Adrenal gland (tissue), 19 donors: ENCODE measurements at places on chromosomes 7 and 10. TPM values are rescaled to one million over a fixed set of nuclear protein-coding genes. Genes with fewer than 3 reads are reported as not detected.

ATG9B gene
- not detected for total RNA-seq

CACNB2 gene
- 8.0 TPM for total RNA-seq

FXYD4 gene
- total RNA-seq = not detected

CCDC172 gene
- total RNA-seq = not detected

DNA sequence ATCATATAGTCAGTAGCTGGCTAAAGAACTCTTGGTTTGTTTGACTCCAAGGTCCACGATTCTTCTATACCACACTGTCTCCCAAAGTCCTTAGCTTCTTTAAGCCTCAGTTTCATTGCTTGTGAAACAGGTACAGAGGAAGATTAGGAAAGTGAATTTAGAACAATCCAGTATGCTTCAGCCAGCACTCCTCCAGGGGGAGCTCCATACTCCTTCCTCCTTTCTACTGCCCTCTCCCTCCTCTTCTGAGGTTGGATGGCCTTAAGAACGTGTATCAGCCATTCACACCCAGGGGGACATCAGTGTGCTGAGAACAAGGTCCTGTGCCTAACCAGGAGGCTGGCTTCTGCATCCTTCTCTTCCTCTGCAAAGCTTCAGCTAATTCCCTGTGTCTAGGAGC lies 54.8 kb upstream of the CALD1 start:
- H3K36me3 ChIP-seq = no peaks in the 10 kb centered on the region
- DNase-seq = no peak
- H3K27ac ChIP-seq = no peak overlapping the region
- H3K4me3 ChIP-seq = no peak overlapping the region
- no peaks in the 10 kb centered on the region for H3K27me3 ChIP-seq
- no peaks in the 10 kb centered on the region for H3K4me1 ChIP-seq

DNA sequence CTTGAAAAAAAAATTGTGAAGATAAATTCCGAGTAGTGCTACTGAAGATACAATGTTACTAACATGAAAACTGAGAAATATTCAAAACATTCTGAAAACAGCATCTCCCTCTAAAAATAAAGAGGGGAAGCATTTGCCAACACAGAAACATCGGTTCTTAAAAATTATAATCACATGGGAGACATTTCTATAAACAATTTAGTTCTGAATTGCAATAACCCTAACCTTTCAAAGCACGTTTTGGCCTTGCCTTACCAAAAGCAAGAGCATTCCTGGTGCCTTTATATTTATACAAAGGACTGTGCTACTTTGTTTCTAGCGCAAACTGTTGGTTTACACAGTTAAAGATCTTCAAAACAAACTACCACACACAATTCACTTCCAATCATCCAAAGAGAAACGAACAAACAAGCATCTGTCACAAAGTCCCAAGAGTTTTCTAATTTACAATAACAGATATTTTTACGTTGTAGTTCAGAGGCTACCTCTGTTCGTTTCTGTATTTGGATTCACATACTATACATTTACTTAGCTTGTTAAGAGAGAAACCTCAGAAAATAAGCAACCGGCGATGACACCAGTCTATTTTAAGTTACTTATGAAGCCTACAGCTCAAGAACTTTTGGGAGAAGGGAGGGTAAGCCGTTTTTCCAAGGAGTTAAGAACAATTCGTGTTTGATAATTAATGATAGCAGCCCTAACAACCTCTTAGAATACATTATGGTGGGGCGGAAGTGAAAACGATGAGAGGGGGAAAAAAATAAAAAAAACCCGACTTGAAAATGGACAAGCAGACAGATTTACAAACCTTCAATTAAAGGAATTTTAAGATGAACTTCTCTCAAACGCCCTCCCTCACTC lies 1.3 kb downstream of the ABI1 start:
- no peak for DNase-seq
- H3K36me3 ChIP-seq = no peaks in the 10 kb centered on the region
- H3K27ac ChIP-seq = peak overlapping the region; percentile 97

- H3K36me3 ChIP-seq = no peaks in the 10 kb centered on the region
- DNase-seq = no peak
- H3K4me3 ChIP-seq = no peak overlapping the region
- H3K27me3 ChIP-seq = no peaks in the 10 kb centered on the region
- no peak overlapping the region for H3K27ac ChIP-seq
- H3K4me1 ChIP-seq = no peaks in the 10 kb centered on the region
Observed at GRCh38 chr10:15395935-15396334, 24.8 kb upstream of the FAM171A1 start.

- DNase-seq = no peak
- no peak overlapping the region for H3K27ac ChIP-seq
- H3K4me1 ChIP-seq = peaks cover 58% of the 10 kb centered on the region
- H3K36me3 ChIP-seq = peaks cover 19% of the 10 kb centered on the region
- H3K27me3 ChIP-seq = no peaks in the 10 kb centered on the region
Observed at GRCh38 chr7:2521952-2522591, 2.5 kb downstream of the LFNG start.

- H3K4me1 ChIP-seq = no peaks in the 10 kb centered on the region
- no peak for DNase-seq
- no peaks in the 10 kb centered on the region for H3K36me3 ChIP-seq
- no peaks in the 10 kb centered on the region for H3K27me3 ChIP-seq
- no peak overlapping the region for H3K4me3 ChIP-seq
Observed at GRCh38 chr7:22267930-22268615, 88.9 kb downstream of the RAPGEF5 start.

- DNase-seq = no peak
- peaks cover 3% of the 10 kb centered on the region for H3K4me1 ChIP-seq
- H3K27me3 ChIP-seq = no peaks in the 10 kb centered on the region
- no peak overlapping the region for H3K4me3 ChIP-seq
Observed at GRCh38 chr10:33012306-33012705, 54.3 kb upstream of the ITGB1 start.

DNA sequence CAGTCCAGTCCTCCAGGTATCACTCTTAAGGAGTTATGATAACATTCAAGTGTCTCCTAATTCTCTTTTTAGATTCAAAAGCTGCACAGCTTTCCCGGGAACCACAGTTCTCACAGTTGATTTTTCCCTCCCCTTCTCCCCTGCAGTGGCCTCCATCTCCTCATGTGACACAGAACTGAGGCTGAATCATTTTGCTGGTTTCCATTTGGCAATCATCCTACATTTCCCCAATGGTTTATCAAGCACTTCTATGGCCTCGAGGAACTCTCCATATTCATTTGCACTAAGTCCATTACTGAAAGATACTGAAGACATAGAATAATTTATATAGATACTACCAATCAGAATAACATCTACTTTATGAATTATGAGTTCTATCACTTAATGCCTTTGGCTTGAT lies 484.9 kb downstream of the GPAM start:
- no peak for DNase-seq
- no peaks in the 10 kb centered on the region for H3K4me1 ChIP-seq
- H3K27me3 ChIP-seq = no peaks in the 10 kb centered on the region
- no peak overlapping the region for H3K4me3 ChIP-seq

DNA sequence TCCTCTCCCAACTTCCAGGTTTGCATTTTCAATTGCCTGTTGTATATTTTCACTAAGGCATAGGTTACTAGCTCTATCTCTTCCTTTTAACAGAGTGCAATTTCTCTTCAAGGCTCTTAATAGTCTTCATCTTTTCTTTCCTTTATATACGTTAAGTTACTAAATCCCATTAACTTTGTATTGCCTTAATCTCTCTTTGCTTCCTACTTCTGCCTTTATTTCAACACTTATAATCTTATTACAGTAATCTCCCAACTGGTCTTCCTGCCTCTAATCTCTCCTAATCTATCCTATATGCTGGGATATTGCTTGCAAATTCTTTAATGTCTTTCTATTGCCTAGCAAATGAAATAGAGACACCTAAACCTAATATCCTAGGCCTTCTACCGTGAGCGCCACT lies 26.1 kb downstream of the ST7 start:
- H3K27ac ChIP-seq = no peak overlapping the region
- no peak for DNase-seq
- no peaks in the 10 kb centered on the region for H3K36me3 ChIP-seq
- no peaks in the 10 kb centered on the region for H3K27me3 ChIP-seq
- H3K4me3 ChIP-seq = no peak overlapping the region
- no peaks in the 10 kb centered on the region for H3K4me1 ChIP-seq

DNA sequence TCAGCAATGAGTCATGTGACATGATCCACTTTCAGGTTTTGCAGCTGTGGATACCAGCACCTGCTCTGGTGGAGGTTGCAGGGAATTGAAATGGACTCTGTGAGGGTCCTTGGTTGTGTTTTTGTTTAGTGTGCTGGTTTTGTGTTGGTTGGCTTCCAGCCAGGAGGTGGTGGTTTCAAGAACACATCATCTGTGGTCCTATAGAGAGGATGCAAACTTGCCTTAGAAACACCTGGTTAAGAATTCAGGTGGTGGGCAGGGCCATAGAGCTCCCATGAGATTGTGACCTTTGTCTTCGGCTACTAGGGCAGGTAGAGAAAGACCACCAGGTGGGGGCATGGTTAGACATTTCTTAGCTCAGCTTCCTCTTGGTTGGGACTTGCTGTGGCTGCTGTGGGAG lies 59.2 kb upstream of the CYP2C9 start:
- no peaks in the 10 kb centered on the region for H3K36me3 ChIP-seq
- H3K27ac ChIP-seq = no peak overlapping the region
- H3K27me3 ChIP-seq = no peaks in the 10 kb centered on the region
- DNase-seq = no peak
- H3K4me3 ChIP-seq = no peak overlapping the region
- H3K4me1 ChIP-seq = no peaks in the 10 kb centered on the region

- no peak for DNase-seq
- H3K36me3 ChIP-seq = no peaks in the 10 kb centered on the region
- H3K27me3 ChIP-seq = no peaks in the 10 kb centered on the region
- no peak overlapping the region for H3K27ac ChIP-seq
- no peaks in the 10 kb centered on the region for H3K4me1 ChIP-seq
Observed at GRCh38 chr10:120989996-120990598, 138.9 kb downstream of the WDR11 start.

- no peak overlapping the region for H3K4me3 ChIP-seq
- DNase-seq = no peak
- H3K36me3 ChIP-seq = no peaks in the 10 kb centered on the region
- no peaks in the 10 kb centered on the region for H3K27me3 ChIP-seq
- H3K4me1 ChIP-seq = no peaks in the 10 kb centered on the region
Observed at GRCh38 chr10:29508554-29509244, 126.1 kb downstream of the SVIL start.

DNA sequence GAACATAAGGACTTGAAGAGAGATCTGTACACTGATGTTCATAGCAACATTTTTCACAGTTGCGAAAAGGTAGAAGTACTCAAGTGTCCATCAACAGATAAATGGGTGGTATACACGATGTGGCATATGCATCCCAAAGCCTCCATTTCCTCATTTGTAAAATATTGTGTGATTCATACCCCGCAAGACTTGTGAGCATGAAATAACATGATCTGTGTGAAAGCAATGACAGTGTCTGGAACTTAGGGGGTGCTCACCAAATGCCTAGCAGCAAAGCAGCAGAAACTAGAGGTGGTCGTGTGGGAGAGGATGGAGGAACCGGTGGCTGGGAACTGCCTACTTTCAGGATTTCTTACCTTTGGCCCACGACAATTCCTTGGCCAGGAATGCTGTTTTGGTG lies 135.3 kb upstream of the INSYN2A start:
- DNase-seq = no peak
- no peaks in the 10 kb centered on the region for H3K27me3 ChIP-seq
- no peak overlapping the region for H3K27ac ChIP-seq
- H3K4me3 ChIP-seq = no peak overlapping the region
- H3K4me1 ChIP-seq = no peaks in the 10 kb centered on the region

GRCh38 chr10:20372748-20373147 lies 524.4 kb downstream of the NEBL start:
- H3K27me3 ChIP-seq = no peaks in the 10 kb centered on the region
- H3K27ac ChIP-seq = no peak overlapping the region
- no peaks in the 10 kb centered on the region for H3K4me1 ChIP-seq
- no peak for DNase-seq

DNA sequence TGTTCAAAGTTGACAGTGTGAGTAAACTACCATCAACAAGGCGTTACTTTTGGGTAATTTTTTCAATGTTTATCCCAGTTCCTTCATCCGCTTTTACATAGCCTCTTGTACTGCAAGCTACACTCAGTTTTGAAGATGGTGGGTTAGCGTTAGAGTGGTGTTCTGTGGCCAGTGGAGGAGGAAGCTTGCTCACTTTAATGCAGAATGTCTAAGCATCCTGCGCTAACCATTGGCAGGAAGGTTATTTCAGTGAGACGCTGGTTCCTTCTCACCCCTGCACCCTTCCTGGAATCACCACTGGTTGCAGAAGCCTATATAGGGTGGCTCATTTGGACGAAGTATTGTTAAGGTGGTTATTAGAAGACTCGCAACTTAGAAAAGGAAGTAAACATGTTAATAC lies 159.1 kb downstream of the CELF2 start:
- DNase-seq = no peak
- H3K27ac ChIP-seq = no peak overlapping the region
- no peaks in the 10 kb centered on the region for H3K4me1 ChIP-seq
- no peaks in the 10 kb centered on the region for H3K36me3 ChIP-seq
- no peak overlapping the region for H3K4me3 ChIP-seq
- no peaks in the 10 kb centered on the region for H3K27me3 ChIP-seq

DNA sequence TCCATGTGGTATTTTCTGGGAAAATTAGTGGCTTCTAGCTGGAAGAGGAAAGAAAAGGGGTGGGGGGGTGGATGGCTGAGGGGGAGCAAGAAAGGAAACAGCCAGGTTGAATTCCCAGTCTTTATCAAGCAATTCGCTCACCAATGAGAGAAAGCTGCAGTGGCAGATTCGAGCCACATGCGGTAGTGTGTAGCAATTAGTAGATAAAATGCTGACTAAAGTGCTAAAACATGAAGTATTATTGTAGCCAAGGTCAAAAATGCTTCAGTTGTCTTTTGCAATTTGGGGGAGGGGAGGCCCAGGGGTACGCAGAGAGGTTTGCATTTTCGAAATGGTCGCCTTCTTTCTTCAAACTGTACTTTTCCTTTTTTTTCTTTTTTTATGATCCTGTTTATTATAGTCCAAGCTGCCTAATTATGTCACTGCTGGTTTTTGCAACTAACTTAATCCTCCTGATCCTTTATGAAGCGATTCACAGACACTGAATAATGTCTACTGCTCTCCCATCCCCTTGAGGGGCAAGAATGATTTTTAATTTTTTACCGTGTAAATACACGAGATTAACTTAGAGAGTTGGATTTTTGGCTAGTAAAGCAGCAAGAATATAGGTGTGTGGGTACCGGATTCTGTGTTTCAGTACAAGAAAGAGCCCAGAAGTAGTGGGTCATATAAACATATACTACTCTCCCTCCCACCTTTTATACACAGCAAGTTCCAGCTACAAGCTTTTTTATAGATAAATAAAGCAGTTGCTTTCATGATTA lies 3.6 kb upstream of the ARID5B start:
- peak; percentile 47 for DNase-seq
- no peak overlapping the region for H3K4me3 ChIP-seq
- no peaks in the 10 kb centered on the region for H3K36me3 ChIP-seq
- peak overlapping the region; percentile 15 for H3K27ac ChIP-seq

DNA sequence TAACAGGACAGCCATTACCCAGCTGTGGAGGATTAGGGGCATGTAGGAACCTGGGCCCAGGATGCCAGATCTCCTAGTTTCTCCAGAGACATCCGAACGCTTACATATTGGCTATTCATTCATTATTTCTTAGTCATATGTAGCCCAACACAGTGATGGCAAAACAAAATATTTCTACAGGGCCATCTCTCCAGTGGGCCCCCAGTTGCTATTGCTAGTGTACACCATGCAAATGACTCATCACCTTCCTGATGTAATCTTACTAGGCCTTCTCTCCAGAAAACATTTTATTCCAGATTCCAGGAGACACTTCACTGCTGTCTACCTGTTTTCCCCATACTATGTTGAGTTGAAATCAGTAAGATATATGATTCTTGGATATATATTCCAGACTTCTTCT lies 201.7 kb downstream of the PLXDC2 start:
- DNase-seq = no peak
- peaks cover 4% of the 10 kb centered on the region for H3K4me1 ChIP-seq
- no peaks in the 10 kb centered on the region for H3K27me3 ChIP-seq
- H3K4me3 ChIP-seq = no peak overlapping the region
- no peak overlapping the region for H3K27ac ChIP-seq
- no peaks in the 10 kb centered on the region for H3K36me3 ChIP-seq
